CD4-positive, alpha-beta T cell treated with Interleukin-12 subunit alpha and Interleukin-12 subunit beta, for 1 hour (primary cell): ENCODE measurements at places on chromosomes 2 and 18.

DNA sequence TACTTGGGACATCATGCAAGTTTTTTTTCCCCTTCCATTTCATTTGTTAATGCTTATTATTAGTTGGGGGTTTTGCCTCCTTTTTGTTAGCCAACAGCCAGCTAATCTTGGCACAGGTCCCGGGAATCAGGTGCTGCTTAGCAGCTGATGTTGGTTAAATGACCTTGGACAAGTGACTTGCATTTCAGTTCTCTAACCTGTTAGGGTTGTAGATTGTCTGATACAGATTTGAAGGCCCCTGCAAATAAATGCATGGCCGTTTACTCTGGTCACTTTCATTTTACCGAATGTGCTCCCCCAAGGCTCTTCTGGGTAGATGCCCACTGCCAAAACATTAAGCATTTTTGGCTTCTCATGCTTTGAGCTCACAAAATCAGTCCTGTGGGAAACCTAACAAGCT is 120.9 kb downstream of the SPTBN1 start:
- DNase-seq, result no peak

GRCh38 chr18:34838669-34839068 is 128.6 kb downstream of the DTNA start:
- DNase-seq, result no peak

DNA sequence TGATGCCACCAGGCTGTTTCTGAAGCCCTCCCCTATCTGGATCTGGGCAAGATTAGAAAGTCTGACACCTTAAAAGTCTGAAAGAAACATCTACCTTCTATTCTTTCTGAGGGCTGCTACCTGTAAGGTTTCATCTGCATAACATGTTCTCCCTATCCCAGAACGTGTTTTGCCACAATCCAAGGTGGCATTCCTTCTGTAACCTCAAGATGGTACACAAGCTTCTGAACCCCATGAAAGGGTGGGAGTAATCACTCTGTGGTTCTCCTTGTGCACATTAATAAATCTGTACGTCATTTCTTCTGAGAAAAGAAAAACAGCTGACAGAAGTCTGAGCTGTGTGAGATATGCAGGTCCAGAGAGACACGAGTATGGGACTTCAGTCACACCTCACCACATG is 41.8 kb upstream of the MSH6 start:
- DNase-seq, result no peak

DNA sequence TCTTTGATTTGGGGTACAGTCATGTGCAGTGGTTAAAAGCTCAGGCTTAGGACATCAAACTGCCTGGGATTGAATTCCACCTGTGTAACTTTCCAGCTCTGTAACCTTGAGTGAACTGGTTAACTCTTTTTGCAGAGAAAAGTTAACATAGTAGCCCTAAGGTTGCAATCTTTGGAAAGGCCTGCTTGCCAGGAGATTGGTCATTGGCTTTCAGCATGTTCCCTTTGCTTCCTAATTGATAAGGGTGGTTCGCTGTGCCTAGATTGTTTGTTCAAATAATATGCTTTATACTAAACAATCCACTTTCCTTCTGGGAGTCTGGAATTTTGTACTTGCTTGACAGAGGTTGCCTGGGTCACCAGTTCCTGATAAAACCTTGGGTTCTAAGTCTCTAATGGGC is 86.8 kb downstream of the PIK3C3 start:
- DNase-seq, result no peak

DNA sequence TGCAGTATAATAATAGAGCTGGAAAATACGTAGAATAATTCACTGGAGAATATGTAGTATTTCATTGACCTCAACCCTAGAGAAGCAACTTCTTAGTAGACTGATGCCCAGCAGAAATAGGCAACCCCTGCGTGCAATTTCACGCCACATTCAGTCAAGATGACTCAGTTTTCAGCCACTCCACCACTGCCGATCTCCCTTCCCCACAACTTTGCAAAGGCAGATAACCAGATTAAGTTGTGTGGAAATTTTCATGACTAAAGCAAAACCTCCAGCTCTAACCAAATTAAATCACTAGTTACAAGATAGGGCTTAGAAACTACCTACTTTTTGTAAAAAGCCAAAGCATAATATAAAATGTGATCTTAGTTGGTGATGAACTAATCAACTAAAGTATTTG is 63.3 kb upstream of the STK17B start:
- DNase-seq, result peak; percentile 55

DNA sequence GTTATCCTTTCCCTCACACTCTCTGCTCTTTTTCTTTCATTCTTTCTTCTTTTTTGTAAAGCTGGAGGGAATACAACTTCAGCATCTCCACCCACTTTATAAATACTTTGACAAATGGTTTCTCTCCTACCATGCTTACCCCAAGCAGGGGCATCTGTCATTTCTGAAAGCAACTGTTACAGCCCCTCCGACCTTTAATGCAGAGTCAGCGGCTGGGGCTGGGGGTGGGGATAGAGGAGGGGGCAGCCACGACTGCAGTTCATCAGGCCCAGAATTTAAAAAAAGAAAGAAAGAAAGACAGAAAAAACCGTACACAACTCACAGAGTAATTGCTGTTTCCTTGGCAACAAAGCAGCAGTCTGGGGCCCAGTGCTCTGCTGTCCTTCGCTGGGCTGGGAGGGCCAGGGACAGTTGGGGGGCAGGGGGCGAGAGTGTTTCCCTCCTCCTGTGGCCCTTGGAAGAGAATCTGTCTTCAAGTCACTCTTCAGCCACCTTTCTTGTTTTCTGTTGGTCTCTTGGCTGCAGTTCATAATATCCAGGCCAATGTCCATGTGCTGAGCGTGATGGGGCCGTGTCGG is 53.8 kb downstream of the CELF4 start:
- DNase-seq, result no peak

- DNase-seq, result no peak
These were observed 83.4 kb downstream of the RAPH1 start for GRCh38 chr2:203451689-203452088.

- DNase-seq, result no peak
These were observed 27.7 kb downstream of the MYL1 start for GRCh38 chr2:210287301-210287700.

DNA sequence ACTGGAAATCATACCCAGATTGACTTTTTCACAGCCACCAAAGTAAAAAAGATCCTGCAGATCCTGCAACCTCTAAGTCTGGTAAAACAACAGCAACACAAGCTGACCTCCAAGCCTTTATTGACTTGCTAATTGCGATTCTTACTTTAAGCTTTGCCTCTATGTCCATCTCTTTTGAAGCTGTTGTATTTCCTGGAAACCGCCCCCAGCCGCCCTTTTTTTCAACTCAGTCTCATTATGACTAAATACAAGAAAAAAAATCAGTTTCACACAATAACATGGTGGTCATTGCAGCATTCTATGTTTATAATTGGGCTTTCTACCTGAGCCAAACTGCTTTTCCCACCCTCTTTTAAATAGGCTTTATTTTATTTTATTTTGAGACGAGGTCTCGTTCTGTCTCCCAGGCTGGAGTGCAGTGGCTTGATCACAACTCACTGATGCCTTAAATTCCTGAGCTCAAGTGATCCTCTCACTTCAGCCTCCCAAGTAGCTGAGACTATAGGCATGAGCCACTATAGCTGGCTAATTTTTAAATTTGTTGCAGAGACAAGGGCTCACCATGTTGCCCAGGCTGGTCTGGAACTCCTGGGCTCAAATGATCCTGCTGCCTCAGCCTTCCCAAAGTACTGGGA is 76.2 kb downstream of the MOGAT1 start:
- DNase-seq, result no peak

GRCh38 chr2:7133521-7133920 is 216.3 kb downstream of the RNF144A start:
- DNase-seq, result no peak

DNA sequence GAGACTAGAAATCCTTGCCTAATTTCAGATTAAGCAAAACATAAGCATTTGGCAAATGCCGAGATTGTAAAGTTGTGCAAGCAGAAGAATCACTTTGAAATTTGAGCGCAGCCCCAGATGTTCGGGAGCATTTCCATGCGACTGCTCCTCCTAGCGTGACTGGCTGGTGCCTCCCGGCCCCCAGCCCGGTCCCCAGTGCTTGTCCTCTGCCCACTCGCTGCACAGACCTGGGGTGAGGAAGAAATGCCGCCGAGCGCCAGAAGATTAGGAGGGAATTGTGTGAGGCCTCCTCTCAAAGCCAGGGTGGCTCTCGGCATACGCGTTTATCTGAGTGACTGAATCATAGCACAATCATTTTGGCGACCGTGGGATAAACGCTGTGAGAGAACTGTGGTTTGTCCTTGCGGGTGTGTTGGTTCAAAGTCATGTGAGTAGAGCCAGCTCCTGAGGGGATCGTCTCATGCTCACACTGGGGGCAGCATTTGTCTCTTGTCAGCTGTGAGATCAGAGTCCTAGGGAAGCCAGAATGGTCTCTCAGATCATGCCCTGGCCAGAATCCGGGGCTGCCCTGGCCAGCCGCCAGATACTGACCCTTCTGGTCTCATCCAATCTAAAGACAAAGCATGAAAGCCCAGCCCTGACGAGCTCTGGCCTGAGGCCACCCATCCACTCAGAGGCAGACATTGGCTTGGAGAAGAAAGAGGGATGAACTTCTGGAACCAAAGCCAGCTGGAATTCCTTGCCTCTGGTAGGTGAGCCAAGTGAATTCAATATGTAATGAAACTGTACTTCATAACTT is 189.3 kb downstream of the SH3RF3 start:
- DNase-seq, result no peak

DNA sequence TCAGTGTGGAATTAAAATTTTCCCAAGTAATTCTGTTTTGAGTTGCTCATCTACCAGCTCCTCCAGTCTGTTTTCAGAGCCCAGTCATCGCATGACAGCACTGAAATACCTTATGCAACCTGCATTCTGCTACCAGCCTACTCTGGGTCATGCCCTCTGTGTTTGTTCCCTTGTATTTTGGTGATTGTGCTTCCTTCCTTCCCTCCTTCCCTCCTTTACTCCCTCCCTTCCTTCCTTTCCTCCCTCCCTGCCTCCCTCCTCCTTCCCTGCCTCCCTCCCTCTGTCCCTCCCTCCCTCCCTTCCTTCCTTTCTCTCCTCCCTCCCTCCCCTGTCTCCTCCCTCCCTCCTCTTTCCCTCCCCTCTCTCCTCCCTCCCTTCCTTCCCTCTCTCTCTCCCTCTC is 289.6 kb downstream of the CDH2 start:
- no peak for DNase-seq

DNA sequence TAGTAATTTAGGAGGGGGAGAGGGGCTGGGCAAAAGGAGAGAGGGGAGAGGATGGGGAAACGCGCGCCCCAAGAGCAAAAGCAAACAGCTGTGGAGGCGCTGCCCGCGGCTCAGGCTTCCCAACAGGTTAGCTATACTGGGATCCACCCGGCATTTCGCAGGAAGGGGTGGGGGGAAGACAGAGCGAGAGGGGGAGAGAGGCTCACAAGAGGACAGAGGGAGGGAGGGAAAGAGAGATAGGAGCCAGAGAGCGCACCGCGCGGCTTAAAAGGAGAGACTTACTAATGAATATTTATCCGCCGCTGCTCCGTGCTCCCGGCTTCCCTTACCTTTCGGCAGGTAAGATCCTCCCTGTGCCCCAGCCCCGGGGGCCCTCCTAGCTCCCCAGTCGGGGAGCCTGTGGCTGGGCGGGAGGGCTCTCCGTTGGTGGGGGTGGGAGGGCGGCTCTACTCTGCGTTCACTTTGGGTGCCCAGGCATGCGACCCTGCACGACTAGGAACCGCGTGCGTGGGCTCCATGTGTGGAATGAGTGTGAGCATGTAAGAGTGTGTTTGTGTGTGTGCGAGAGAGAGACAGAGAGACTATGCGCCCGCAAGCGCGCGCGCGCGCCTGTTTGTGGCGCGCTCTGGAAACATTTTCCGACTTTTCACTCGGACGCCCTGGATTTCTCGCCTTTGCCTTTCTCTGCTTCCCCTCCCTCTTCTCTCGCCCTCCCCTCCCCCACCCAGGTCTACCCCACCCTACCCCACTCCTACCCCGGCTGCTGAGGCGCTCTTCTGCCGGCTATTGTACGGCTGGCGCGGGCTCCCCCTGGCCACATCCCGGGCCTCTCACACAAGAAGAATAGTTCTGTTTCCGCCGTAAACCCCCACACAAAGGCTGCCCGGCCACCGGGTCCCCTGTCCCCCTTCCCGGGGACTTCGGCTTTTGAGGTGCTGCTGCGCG is 7.2 kb upstream of the SIX3 start:
- DNase-seq, result no peak

DNA sequence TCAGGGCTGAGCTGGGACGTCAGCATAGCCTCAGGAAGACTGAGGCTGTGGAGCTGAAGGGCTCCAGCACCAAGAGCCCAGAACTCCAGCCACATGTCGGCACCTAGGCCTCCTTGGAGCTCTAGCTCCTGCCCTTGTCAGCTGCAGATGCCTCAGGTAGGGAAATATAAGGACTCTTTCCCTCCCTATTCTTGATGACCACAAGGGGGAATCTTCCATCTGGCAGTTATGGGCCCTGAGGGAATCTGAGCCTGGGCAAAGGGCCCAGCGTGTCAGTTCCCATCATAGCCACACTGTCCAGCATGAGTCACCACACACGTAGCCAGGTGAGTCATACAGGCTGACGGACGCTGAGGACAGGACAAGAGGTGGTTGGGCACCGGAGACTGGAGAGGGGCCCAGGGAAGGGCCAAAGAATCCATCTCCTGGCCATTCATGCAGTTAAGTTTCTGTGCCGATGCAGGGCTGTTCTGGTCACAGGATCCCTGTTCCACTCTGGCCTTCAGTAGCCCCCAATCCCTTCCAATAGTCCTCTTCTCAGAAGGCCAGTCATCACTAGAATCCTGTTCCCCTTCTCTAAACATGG is 1.8 kb downstream of the MPV17 start:
- DNase-seq, result no peak

- DNase-seq, result no peak
These were observed 231.6 kb upstream of the CDH2 start for GRCh38 chr18:28408528-28408927.

DNA sequence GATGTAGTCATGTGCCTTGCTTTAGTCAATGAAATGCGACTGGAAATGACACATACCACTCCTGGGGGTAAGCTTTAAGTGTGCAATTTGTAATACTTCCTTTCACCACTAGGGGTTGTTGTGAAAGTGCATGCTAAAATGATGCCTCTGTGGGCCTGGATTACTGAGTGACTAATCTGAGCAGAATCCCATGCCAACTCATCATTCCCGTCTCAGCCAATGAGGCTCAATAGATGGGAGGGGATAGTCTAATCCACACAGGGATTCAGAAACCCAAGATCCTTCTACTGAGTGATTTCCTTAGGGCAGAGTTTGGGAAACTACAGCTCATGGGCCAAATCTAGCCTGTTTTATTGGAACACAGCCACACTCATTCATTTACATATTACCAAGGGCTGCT is 54.0 kb downstream of the HRH4 start:
- DNase-seq, result peak; percentile 20

DNA sequence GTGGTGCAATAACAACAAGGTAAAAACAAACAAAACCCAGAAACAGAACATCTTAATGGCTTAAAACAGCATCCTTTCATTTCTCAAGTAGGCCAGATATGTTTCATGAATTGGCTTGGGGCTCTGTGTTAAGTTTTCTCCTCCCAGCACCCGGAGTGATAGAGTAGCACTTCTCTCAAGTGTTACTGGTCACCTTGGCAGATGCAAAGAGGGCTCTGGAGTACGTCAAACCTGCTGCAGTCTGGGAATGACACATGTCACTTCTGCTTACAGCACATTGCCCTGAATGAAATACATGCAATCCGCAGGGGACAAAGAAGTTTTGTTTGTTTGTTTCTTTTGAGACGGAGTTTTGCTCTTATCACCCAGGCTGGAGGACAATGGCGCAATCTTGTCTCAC is 639.3 kb downstream of the CNTNAP5 start:
- no peak for DNase-seq

GRCh38 chr2:21657445-21657844 is 533.7 kb downstream of the TDRD15 start:
- DNase-seq, result no peak
